Daoy (cell line): ENCODE measurements at places on chromosomes 3 and 15. TPM values are rescaled to one million over a fixed set of nuclear protein-coding genes. Genes with fewer than 3 reads are reported as not detected.

GRCh38 chr15:99371180-99372103, 120.2 kb downstream of the LRRC28 start:
- DNase-seq: no peak

- DNase-seq: peak; percentile 53
Observed at GRCh38 chr15:88454867-88455810, 12.0 kb downstream of the MRPL46 start.

DNA sequence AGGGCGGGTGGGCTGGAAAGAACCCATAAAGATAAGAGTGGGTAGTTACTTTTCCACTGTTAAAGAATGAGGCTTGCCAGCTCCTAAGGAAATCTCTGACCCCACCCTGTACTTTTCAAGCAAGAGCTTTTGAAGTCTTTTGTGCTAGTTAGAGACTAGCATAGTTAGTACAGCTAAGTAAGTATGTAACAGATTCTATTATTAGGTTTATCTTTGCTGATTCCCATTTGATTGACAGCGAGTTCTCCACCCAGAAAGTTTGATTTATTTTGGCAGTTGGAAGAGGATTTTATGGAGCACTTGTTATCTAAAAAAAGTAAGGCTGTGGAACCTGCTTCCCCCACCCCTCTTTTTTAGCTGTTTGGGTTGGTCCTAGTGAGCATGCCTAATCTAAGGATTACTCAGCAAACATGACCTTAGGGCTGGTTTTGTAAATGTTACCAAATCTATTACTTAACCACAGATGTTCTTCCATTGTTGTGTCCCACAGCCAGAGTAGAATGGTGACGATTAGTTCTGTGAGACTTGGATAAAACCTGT, 57.6 kb downstream of the FNDC3B start:
- peak; percentile 70 for DNase-seq

GRCh38 chr3:111301238-111301798, 229.7 kb downstream of the NECTIN3 start:
- DNase-seq: no peak

- DNase-seq: no peak
Observed at GRCh38 chr15:74768099-74768770, 13.6 kb upstream of the CSK start.

- DNase-seq: no peak
Observed at GRCh38 chr3:66464512-66464894, 36.3 kb downstream of the LRIG1 start.

DNA sequence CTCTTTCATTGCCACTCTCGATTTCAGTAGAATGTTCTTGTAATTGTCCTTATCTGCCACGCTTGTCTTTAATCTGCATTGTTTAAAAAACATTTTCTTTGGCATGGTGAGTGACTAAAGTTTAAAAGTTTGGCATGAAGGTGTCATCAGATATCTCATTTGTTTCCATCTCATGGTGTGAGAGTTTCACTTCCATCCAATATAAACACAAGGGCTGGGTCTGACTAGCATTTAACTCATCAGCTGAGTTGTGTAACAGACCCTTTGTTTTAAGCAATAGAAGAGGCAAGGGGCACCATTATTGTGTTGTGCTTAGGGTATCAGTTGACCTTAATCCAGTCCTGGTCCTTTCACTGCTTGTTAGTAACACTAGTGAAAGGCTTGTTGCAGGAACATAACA, 49.9 kb upstream of the IL12A start:
- no peak for DNase-seq

- DNase-seq: peak; percentile 27
Observed at GRCh38 chr3:42120866-42121265, 29.7 kb downstream of the TRAK1 start.

DNA sequence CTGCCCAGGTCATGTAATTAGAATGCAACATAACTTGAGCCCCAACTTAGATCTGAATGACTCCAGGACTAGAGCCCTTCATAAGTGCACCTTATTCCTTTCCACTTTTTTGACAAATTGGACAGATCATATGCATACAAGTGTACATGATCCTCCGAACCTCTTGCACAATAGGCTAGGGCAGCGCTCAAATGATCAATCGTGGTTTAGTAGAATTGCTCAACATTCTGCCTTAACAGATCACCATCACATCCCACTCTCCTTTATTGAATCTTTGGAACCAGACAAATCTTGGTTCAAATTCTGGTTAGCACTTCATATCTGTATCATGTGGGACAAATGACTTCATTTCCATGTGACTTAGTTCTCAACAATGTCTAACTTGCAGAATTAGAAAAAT, 106.8 kb upstream of the CDIN1 start:
- DNase-seq: no peak

- DNase-seq: no peak
Observed at GRCh38 chr3:52693071-52693470, 7.2 kb downstream of the GNL3 start.

DNA sequence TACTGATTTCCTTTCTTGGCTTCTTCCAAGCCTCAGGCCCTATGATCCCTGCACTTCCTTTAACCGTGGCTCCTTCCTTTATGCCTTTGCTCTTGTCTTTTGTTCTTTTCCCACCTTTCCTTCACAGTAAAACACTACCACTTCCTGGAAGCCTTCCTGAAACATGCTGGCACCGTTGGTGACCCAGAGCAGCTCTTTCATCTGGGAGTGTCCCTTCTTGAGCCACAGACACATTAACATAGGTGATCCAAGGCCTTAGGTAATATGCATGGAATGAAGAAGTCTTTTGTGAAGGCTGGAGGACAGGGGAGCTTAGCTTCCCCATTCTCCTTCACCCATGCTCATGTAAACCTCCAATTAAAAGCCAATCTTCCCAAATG, 39.4 kb downstream of the AMOTL2 start:
- DNase-seq: no peak

DNA sequence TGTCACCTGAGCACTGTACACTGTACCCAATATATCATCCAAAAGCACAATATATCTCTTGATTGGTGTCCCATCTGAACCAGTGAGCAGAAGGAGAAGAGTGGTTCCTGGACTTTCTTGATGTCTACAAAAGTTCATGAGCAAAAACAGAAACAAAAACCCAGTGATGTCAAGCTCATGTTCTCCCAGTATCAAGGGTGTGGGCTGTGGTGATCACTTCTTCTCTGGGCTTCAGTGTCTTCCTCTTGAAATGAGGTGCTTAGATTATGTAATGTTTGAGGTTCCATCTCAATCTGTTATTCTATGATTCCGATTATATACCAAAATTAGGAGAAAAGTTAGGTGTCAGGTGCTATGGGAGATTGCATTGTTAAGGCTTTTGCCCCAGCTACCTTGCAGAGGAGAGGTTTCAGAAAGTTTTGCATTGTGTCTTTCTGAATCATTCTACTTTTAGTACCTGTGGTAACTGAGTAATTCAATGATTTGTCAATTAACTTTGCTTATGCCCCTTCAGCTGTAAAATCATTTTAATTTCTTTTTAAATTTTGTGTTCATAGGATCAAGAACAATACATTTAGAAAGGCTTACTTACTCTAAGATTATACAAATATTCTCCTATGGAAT, 122.0 kb upstream of the EOMES start:
- no peak for DNase-seq

DNA sequence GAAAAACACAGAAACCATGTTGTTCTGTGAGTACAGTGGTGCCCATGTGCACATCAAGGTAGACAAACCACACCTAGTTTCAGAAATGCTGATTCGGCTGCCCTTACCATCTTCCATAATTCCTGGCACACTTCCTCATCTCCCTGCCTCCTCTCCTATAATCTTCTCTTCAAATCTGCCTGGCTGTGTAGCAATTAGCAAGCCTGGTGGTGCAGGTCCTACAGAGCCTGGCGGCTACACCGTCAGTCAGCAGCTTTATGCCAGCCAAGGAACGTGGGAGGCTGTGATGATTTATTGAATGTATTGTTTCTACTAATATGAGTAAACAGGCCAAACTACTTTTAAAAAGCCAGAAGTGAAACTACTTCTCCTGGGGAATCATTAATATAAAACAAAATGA, 106.8 kb downstream of the SEMA6D start:
- DNase-seq: no peak

DNA sequence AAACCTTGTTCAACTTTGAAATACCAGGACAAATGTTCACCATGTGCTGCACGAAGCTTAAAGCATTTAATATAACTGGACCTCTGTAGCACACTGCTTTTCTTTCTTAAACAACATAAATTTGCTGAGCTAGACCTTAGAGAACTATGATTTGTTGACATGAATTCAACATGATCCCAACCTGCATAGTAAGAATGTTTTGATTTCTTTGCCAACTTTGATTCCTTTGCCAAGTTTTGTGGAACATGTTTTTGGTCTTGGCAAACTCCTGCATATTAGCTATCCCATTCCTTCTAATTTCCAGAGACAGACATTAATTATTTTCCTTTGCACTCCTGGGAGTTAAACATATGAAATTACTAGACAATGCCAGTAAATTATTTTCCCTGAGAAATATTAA, 197.2 kb upstream of the RBMS3 start:
- no peak for DNase-seq

DNA sequence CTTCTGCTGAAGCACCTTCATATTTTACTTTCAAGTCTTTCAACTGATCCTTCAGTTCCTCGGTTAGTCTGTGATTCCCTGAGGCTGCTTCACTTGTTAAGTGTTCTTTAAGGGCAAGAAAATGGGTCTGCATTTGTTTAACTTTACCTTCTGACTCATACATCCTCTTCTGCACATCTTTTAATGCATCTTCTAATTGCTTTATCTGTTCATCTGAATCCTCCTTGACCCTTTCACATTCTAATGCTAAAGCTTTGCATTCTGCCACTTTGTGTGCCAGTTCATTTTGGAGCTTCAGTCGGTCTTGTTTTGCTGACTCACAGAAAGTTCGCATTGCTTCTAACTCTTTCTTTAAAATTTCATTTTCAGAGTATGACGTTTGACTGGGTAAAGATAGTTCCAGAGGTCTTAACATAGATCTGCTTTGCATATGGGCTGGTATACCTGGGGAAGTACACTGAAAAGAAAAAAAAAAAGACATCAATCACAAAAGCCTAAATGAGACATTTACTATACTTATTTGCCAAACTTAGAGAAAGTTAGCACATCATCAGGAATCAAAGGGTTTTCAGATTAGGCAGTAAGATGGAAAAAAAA, 94.3 kb downstream of the UACA start:
- no peak for DNase-seq

- DNase-seq: no peak
Observed at GRCh38 chr3:180306155-180306554, 269.4 kb upstream of the PEX5L start.

GRCh38 chr3:115040673-115041286, 106.3 kb downstream of the ZBTB20 start:
- DNase-seq: peak; percentile 23

- peak; percentile 75 for DNase-seq
Observed at GRCh38 chr3:9349321-9350117, 13.3 kb upstream of the THUMPD3 start.

DNA sequence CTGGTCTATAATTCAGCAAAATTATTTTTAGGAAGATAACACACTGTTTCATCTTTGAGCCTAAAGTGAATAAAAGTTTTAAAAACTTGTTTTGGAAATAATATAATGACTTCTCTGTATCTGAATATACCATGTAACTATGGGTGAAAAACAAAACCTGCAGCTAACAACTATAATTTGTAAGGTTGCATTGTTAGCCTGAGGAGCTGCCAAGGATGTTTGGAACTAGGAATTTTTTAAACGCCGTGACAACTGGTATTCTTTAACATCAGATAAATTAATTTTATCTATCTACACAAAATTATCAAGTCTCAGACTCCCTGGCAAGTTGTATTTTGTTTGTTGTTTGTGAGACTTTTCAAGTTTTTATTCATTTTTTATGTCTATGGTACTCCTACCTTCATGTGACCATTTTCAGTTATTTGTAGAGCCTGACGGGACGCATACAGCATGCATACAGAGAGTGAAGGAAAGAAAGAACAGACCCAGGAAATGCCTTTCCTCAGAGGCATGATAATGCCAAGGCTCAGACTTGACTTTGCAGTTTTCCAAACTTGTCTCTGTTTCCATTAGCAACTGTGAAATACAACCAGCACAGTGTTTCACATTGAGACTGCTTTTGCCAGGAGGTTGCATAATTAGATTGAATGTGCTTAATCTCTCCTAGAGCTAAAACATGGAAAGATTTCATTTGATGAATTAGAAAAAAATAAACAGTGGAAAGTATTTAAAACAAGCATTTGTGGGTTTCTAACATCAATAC, 60.8 kb upstream of the ARHGEF26 start:
- no peak for DNase-seq

DNA sequence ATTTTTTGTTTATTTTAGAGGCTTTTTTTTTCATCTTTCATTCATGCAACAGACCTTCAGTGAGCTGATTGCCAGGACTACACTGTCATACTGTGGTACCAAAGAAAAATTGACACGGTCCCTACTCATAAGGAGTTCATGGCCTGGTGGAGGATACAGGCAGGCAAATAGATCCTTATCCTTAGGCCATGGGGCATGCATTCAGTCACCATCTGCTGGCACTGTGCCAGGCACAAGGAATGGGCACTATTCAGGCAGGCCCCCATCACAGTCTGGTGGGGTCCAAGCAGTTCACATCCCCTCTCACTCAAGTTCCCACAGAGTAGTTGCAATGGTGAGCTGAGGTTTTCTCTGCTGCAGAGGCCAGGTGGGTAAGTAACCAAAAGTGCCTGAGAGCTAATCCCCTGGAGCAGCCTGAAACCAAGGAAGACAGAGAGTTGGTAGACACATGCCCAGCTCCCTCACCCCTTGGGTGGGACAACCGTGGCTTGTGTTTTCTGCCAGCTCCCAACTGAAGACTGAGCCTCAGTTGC, 17.3 kb downstream of the CISH start:
- no peak for DNase-seq

Gene SNTN
- total RNA-seq: not detected in 2 replicates

Gene PEAK1
- total RNA-seq: 11.0 and 12.7 TPM in 2 replicates

Gene KCNMB3
- 0.11 and 0.77 TPM in 2 replicates for total RNA-seq

Gene PTX3
- 48.3 and 49.5 TPM in 2 replicates for total RNA-seq

Gene AMIGO3
- total RNA-seq: 0.63 and 1.6 TPM in 2 replicates

Gene PRR20G
- total RNA-seq: not detected in 2 replicates

Gene CAV3
- not detected in 2 replicates for total RNA-seq

Gene NEO1
- 14.5 and 18.1 TPM in 2 replicates for total RNA-seq

Gene NSUN3
- total RNA-seq: 7.2 and 11.2 TPM in 2 replicates

Gene ITIH1
- total RNA-seq: not detected in 2 replicates

Gene ROPN1
- not detected in 2 replicates for total RNA-seq

Gene RAB43
- 11.0 and 16.6 TPM in 2 replicates for total RNA-seq

Gene TYRO3
- 3.9 and 4.6 TPM in 2 replicates for total RNA-seq

Gene FAM107A
- 0.11 TPM in 1 of 2 replicates, not detected in the other for total RNA-seq

Gene EPM2AIP1
- 4.7 and 9.4 TPM in 2 replicates for total RNA-seq

Gene PLA2G4D
- total RNA-seq: not detected in 2 replicates
